ENCODE measurements at places on chromosomes 7 and 10.
A peak's percentile ranks its signal among the peaks of the same experiment; 100 is the strongest.

DNA sequence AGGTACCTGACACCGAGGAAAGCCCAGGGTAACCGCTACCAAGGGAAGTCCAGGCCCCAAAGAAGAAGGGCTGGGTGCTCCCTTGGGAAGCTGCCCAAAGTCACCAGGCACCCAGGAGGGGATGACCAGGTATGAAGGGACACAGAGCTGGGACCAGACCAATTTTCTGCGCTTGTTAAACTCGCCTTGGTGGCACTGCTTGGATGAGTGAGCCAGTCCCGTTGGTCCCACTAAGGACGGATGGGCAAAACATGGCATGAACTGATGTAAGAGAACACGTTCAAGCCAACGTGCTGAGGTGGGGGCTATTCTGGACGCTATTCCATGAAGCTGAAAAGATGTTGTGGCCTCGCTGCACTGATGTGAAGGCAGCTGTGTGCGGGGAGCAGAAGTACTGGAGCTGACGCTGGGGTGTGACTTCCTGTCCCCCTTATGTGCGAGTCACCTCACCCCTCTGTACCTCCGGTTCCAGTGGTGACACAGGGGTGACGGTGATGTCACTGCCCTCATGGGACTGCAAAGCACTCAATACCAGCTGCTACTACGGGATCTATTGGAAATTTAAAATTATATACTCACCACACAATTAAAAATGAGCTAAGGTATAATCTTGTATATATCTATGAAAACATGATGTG lies 73.6 kb downstream of the COBL start:
- no peak for DNase-seq

DNA sequence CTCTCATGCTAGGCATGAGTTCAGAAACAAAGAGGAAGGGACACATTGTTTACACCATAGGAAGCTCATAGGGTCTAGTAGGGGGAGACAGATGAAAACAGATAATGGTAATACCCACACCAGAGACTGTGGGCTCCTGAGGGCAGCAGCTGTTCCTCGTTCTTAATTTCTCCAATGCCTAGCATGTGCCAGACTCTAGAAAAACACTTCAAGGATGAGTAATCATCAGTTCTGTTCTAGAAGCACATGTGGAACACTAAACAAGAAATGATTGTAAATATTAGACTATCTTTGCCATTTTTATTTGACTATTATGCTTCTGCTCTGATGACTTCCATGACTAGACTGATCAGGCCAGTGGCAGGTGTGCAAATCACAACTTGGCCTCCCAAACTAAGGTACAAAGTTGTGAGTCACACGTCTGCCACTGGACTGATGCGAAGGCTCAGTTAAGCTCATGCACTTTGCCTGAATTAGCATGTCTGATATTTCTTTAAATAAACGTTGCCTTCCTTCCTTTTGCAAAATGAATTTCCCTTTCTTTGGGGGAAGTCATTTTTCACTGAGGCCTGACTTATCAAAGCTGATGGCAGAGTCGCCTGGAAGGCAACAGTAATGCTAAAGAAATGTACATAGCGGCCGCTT lies 89.2 kb upstream of the FGL2 start:
- no peak for DNase-seq

GRCh38 chr10:13475124-13475523 lies 53.7 kb downstream of the BEND7 start:
- no peak for DNase-seq

GRCh38 chr10:72834183-72834825 lies 59.2 kb upstream of the OIT3 start:
- DNase-seq = peak; percentile 3

GRCh38 chr7:25025218-25025671 lies 45.3 kb upstream of the OSBPL3 start:
- no peak for DNase-seq

DNA sequence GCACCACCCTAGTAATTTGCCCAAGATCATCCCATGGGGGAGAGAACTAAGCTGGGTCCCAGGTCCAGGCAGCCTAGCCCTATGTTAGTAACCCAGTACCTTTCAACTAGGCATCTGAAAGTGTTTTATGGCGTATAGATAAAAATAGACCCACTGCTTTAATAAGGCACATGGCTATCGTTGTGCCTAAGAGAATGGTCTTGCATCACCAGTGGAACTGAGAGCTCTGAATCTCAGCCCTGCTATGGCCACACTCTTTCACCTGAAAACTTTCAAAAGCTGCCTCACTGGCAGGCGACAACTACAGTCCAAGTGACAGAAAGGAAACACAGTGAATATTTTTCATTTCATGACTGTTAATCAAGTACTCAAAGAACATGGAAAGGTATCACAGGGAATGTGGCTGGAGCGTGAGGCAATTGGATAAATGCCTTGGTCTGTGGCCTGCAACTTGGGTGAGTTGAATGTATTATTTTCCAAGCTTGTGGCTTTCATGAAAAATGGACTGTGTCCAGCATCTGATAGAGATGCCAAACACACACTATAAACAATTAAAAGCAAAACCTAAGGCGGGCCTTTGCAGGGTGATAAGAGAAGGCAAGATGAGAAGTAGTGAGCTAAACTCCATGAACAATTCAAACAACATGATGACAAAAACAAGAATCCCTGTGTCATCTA lies 18.0 kb upstream of the SFMBT2 start:
- no peak for DNase-seq

GRCh38 chr7:19112274-19113001 lies 5.0 kb downstream of the TWIST1 start:
- no peak for DNase-seq

DNA sequence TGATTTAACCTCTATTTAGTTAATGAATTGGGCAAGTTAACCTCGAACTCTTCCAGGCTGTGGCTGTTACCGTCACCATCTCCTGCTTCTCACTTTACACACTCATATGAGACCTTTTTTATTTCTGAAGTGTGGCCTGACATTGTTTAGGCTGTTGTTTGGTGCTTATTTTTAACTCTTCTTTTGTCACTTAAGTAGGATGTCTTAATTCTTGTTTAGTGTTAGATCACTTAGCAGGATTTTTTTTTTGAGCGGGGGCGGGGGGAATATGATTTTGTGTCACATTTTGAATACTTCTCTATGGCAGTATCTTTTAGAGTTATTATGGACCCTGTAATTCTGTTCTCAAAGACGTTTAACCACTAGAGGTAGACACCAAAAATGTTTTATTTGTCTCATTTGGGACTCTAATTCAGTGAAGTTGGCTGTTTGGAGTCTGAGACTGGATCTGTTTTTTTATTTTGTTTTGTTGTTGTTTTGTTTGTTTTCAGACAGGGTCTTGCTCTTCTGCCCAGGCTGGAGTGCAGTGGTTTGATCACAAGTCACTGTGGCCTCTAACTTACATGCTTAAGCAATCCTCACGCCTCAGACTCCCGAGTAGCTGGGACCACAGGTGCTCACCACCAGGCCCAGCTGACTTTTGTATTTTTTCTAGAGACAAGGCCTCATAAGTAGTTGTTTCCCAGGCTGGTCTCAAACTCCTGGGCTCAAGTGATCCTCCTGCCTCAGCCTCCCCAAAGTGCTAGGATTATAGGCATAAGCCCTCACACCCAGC lies 73.5 kb downstream of the CUX1 start:
- no peak for DNase-seq

DNA sequence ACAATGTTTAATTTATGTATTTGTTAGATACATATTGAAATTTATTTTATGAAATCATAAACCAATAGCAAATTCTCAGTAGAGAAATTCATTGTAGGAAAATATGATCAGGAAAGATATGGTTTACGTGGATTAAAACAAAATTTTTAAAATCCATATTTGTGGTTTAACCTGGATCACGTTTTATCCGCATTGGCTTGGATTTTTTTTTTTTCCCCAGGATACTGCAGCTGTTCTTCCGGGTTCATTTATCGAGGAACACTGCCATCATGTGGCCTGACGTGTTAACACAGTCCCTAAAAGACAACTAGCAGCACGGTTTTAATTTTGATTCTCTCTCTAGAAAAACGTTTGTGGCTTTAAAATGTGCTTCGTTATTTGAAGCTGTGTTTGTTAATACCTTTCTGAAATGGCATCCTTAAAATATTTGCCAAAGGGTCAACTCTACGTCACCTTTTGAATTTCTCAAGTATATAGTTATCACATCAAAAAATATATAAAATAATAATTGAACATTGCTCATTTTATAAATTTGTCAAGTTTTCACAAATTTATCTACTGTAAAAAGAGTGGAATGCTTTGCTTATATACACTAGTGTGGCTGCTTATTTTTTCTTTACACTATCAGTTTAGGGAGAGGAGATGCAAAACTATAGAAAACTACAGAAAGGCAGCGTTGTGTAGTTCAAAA lies 8.7 kb upstream of the ASB4 start:
- peak; percentile 7 for DNase-seq

- no peak for DNase-seq
These were observed 78.7 kb upstream of the PPP2R2D start for GRCh38 chr10:131822013-131822691.

GRCh38 chr7:117435475-117436043 lies 8.3 kb upstream of the ASZ1 start:
- DNase-seq = no peak

GRCh38 chr7:26370011-26370410 lies 78.3 kb downstream of the SNX10 start:
- no peak for DNase-seq

GRCh38 chr7:38318803-38319416 lies 45.5 kb upstream of the TARP start:
- no peak for DNase-seq

GRCh38 chr7:29265208-29265923 lies 70.8 kb downstream of the CHN2 start:
- DNase-seq = no peak

DNA sequence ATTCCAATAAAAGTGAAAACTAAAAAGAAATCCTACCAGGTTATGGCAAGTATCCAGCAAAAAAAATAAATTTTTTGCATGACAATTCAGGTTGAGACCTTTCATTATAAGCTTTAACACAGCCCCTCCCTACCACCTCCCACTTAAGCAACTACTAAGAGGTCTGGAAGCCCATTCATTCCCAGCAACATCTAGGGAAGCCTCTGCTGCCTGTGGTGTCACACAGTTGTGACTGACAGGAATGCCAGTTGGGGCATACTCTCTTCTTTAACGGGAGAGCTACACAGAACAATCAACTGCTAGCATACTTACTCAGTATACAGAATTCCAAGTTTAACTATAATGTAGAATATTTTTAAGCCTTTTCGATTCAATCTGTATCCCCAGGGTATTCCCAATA lies 27.8 kb downstream of the ABI1 start:
- no peak for DNase-seq

- no peak for DNase-seq
These were observed 723.3 kb upstream of the CELF2 start for GRCh38 chr10:10294184-10294880.

GRCh38 chr10:104546756-104547155 lies 94.3 kb upstream of the SORCS3 start:
- DNase-seq = no peak

DNA sequence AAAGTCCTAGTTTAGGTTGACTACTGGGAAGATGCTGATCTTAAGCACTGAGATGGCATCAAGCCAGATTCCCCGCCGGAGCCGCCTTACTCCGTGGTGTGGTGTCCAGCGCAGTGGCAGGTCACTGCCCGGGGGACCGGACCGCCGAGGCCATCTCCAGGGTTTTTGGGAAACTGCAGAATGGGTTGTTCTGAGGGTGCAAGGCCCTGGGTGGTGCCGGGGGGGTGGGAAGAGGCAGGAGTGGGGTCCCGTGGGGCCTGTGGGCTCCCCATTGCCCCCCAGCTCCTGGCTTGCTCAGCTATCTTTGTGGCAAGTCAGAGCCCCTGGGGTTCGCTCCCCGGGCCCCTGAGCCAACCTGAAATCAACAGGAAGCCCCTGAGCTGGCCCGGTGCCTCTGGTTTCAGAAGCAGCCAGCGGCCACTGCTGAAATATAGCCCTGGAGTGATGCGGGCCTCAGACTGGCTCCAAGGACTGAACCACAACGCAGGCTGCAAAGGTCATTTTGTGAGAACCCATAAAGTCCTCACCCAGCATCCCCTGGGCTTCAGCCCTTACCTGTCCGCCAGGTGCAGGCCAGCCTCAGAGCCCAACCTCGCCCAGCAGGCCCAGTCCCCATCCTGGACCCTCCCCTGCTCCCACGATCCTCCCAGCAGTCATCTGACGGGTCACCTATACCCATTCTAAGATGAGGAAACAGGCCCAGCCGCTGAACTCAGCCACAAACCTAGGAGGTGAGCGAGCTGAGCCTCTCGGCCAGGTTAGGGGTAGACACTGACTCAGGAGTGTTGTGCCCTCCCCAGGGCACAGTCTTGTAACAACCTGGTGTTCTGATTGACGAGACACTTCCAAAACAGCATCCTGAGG lies 102.7 kb downstream of the PDGFA start:
- DNase-seq = no peak

GRCh38 chr7:50954245-50954644 lies 171.5 kb upstream of the GRB10 start:
- DNase-seq = no peak

Data from stimulated activated CD4-positive, alpha-beta T cell treated with anti-CD3 and anti-CD28 coated beads, Interleukin-4, amount 100 ng/mL, for 48 hours (primary cell).